Stimulated activated CD4-positive, alpha-beta T cell treated with anti-CD3 and anti-CD28 coated beads, Interleukin-15, amount 100 ng/mL, for 1 hour (primary cell): ENCODE measurements at places on chromosomes 11 and 22.
A peak's percentile ranks its signal among the peaks of the same experiment; 100 is the strongest.

- DNase-seq = no peak
Observed at GRCh38 chr11:67158221-67158620, 39.2 kb downstream of the KDM2A start.

- no peak for DNase-seq
Observed at GRCh38 chr11:130426223-130426836, 2.1 kb downstream of the ADAMTS8 start.

DNA sequence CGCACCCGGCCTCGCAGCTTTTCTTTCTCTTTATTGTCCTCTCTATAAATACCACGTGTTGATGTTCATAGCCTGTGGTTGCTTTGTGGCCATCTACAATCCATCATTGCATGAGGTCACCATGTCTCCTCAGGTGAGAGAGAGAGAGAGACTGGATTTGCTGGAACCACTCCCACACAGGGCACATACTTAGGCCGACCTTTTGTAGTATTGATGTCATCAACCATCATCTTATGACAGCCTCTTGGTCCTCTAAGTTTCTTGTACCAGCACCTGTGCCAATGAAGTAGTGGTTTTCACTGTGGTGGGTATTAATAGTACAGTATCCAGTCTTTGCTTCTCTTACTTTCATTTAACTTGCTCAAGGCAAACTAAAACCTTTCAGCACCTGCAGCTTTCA is 22.8 kb upstream of the P2RY6 start:
- DNase-seq = no peak

DNA sequence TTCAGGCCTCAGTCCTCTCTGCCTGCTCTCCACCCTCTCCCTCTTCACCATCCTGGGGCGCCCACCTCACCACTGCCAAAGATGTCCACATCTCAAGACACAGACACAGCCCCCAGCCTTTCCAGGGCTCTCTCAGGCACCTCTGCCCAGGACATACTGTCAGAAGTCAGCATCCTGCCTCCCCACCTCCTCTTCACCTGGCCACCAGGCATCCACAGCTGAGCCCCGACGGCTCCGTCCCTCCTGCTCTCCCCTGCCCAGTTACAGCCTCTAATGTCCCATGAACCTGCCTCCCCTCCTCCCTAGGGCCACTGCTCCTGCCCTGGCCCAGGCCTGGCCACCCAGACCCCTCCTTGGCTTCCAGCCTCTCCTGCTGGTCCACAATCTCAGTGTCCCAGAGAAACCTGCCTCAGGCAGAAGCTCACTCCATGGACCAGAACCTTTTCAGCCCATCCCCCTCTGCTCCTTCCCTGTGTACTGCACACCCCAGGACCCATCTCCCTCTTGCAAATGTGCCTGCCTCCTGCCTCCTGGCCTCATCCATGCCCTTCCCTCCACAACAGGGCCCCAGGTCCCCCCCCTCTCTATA is 3.2 kb downstream of the LTBP3 start:
- no peak for DNase-seq

DNA sequence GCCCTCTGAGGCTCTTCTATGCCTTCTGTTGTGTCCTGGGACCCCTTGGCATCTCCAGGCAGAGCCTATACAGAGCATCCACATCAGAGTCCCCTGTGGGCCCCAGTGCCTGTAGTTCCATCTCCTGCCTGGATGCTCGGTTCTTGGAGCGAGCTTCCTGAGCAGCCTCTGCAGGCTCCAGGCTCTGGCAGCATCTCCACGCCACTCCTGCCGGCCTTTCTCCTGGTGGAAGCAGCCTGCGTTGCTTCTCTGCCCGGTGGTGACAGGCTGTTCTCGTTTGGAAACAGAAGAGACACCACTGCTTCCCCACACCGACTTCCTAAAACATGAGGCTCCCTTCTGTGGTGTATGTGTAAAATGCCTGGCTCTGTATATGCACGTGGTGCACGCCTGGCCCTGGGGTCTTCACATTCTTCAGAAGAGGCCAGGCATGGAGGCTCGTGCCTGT is 52.8 kb downstream of the BCR start:
- DNase-seq = no peak

DNA sequence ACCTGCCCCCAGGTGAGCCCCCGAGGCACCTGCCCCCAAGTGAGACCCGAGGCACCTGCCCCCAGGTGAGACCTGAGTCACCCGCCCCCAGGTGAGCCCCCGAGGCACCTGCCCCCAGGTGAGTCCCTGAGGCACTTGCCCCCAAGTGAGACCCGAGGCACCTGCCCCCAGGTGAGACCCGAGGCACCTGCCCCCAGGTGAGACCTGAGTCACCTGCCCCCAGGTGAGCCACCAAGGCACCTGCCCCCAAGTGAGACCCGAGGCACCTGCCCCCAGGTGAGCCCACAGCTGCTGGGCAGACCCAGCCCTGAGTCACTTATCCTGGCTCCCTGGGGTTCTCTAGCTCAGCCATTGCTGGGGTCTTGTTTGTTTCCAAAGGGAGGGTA is 36.2 kb downstream of the MUC5B start:
- DNase-seq = no peak

GRCh38 chr22:41250127-41250526 is 9.4 kb upstream of the CHADL start:
- no peak for DNase-seq

GRCh38 chr11:134696455-134696854 is 284.4 kb upstream of the B3GAT1 start:
- no peak for DNase-seq

- no peak for DNase-seq
Observed at GRCh38 chr11:5011254-5011653, 16.6 kb downstream of the OR51L1 start.

GRCh38 chr11:1229471-1230120 is 6.7 kb downstream of the MUC5B start:
- DNase-seq = no peak

- DNase-seq = no peak
Observed at GRCh38 chr11:78192223-78192719, 3.6 kb downstream of the USP35 start.

DNA sequence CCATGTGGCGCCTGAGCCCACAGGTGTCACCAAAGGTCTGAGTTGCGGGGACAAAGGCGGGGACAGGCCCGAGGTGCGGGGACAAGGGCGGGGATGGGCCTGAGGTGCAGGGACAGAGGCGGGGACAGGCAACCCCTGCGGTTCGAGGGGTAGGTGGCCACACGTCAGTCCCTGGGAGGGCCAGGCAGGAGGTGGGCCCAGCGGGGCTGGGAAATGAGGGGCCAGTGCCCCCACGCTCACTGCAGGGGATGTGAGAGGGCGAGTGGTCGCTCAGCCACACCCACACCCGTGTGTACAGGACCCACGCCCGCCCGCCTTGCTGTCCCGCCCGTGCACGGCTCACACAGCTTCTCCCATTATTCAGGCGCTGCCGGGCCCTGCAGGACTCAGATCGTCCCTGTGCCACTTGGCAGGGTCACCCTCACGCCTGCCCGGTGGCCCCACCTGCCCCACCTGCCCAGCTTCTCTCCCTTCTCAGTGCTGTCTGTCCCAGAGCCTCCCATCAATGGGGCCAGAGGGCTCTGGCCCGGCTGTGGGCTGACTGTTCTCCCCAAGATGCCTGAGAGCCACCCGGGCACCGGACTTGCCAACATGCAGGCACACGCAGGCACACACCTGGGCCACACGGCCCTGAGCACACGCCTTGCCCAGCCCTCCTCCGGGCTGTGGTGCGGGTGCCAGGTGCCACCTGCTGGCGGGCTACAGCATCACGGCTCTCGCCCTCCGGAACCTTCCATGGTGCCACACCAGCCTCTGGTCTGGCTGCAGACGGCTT is 14.2 kb upstream of the MUC6 start:
- peak; percentile 66 for DNase-seq

DNA sequence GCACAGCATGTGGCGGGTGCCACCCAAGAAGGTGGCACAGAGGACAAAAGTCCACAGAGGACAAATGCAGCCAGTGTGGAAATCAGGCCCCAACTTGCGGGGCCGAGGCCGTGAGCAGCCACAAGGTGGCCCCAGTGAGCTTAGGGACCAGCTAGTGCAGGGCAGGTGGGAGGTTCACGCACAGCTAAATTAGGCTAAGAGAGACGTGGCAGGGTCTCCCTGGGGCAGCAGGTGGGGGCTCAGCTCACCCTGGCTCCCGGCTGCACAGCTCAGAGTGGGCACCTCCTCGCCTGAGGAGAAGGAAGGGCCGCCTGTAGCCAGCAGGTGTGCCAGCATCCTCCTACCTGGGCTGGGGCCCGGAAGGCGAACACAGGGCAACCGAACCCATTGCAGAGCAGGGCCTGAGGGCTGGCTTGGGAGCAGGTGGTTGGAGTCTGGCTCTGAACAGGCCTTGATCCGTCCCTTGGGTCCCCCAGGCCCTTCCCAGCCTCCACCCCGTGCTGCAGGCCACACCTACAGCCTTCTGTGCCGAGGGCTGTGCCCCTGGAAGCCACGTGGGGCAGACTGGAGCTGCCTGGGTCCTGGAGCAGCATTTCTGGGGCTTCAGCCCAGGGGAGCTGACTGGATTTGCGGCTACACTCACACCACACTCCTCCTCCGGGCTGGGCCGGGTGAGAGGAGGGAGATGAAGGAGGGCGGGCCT is 26.1 kb upstream of the CELSR1 start:
- DNase-seq = peak; percentile 56

GRCh38 chr11:19080579-19080993 is 20.1 kb upstream of the MRGPRX2 start:
- no peak for DNase-seq

- no peak for DNase-seq
Observed at GRCh38 chr11:70547821-70548670, 149.7 kb downstream of the CTTN start.

DNA sequence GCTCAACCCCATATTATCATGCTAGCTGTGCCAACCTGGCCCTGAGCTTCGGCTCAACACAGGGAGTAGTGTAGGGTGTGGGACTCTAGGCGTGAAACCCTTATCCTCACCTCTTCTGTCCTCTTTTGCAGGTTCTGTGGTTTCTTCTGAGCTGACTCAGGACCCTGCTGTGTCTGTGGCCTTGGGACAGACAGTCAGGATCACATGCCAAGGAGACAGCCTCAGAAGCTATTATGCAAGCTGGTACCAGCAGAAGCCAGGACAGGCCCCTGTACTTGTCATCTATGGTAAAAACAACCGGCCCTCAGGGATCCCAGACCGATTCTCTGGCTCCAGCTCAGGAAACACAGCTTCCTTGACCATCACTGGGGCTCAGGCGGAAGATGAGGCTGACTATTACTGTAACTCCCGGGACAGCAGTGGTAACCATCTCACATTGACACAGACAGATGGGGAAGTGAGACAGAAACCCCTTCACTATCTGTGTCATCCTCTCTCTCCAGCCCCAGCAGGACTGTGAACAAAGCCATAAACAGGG is 76.4 kb downstream of the GGTLC2 start:
- DNase-seq = no peak

- DNase-seq = no peak
Observed at GRCh38 chr11:27653990-27654758, 46.1 kb downstream of the BDNF start.

- DNase-seq = no peak
Observed at GRCh38 chr22:27785831-27786230, 15.7 kb downstream of the MN1 start.

DNA sequence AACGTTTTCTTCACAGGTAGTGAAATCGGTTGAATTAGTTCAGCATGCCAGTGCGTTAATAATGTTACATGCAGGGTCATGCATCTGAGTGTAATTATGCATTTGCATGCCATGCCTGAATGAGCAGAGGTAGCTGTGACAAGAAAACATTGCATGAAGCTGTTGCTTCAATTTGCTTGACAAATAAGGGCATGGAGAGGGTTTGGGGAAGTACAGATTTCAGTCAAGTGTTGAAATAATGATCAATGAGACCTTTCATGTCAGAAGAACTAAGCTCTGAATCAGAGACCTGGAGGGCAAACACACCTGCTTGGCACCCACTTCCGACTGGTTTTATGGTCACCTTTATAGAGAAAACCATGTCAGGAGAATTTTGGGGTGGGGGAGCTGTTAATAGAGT is 221.4 kb downstream of the DBX1 start:
- no peak for DNase-seq

- no peak for DNase-seq
Observed at GRCh38 chr11:133931449-133932060, 25.2 kb downstream of the IGSF9B start.

DNA sequence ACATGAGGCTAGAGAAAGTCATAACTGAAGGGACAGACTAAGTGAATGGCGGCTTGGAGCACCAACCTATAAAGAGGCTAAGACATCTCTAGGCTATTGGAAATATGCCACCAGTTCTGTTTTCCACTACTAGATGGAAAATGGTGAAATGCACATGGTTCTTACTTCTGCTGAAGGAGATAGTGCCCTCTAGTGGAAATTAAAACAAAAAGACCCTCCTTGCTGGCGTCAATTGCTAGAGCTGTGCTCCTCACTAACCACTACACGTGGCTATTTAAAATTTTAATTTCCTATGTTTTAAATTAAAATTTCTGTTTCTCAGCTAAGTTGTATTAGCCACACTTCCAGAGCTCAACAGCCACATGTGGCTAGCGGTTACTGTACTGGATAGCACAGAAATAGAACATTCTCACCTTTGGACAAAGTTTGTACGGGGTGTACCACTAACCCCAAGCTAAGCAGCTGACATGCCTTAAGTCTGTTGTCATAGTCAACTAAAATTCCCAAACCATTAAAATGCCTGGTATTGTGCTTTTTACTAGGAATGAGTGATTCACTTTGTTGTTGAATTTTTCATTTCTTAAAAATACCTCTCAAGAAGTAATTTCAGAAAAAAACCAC is 34.1 kb upstream of the CALCA start:
- DNase-seq = no peak

DNA sequence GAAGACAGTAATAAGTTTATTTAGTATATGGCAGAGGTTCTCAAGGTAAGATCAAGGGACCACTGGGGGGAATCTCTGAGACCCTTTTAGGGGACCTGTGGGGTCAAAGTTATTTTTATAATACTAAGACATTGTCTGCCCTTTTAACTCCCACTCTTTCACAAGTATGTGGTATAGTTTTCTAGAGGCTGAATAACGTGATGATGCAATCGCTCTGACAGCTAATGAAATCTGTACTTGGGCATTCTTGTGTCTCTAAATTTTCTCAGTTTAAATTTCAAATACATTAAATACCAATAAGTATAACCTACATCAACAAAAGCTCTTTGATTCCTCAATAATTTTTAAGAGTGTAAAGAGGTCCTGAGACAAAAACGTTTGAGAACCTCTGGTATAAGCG is 147.9 kb downstream of the ATG16L2 start:
- no peak for DNase-seq

DNA sequence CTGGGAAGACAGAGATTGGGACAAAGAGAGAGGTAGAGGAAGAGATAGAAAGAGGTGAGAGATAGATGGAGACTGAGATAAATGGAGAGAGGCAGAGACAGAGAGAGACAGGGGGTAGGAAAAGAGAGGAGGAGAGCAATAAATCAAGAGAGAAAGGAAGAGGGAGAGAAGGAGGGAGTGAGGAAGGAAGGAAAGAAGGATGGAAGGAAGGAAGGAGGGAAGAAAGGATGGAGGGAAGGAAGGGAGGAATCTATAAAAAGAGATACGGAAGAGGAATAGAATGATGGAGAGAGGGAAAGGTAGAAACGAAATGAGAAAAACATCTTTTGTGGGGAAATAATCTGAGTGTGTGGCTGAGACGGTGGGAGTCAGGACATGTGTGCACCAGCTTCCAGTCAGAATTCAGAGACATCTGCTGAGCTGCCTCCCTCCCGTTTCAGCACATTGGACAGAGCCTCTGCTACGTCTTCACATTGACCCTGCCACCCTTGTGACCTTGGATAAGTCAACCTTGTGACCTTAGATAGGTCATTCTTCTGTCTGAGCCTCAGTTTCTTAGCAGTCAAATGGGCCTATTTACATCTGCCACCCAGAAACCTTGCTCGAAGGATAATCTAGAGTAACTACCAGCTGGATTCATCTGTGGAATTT is 417.8 kb downstream of the MIAT start:
- no peak for DNase-seq
